ENCODE measurements at places on chromosomes 1 and 21.

GRCh38 chr1:78715181-78715661, 65.6 kb downstream of the IFI44 start:
- DNase-seq = no peak

- DNase-seq = no peak
Measured at GRCh38 chr1:40973912-40974311, 5.6 kb upstream of the CTPS1 start.

DNA sequence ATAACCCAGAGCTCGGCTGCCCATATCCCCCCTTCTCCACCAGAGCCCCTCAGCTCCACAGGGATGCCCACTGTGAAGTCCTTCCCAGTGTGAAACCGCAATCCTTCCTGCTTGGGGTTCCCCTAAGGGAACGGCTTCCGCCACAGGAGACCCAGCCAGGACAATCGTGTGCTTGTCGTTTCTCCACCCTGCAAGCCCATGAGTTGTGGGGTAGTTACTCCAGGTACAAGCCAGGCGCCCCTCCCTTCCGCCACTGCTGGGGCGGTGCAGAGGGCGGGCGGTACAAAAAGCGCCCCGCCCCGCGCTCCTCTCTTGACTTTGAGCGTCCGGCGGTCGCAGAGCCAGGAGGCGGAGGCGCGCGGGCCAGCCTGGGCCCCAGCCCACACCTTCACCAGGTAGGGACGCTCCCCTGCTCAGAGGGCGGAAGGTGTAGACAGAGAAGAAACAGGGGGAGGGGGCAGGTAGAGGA, at the start of gene TINAGL1:
TINAGL1 (plus strand) TSS at position 315 of the 469 bp plus-strand sequence. CDS start 634 bp downstream, outside the sequence.
- no peak for DNase-seq

DNA sequence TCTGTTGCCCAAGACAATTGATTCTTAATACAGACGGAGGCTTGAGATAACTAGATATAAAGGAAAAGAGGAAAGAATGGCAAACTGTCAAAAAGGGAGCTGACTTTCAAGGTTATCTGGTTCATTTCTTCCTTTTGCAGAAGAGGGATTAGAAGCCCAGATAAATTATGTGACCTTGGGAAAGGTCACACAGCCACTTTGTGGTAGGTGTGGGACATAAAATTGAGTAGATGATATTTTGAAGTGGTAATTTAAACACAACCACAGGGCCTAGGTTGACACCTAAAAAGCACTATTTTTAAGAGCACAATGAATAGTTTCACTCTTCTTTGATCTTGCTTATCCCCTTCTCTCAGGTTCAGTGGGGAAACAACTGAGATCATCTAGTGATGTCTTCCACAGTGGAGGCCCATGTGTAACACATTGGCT, 16.9 kb upstream of the KIAA0040 start:
- DNase-seq = no peak

- DNase-seq = no peak
Measured at GRCh38 chr1:6419397-6419803, 319 bp downstream of the HES2 start.

- DNase-seq = no peak
Measured at GRCh38 chr21:35509001-35509704, 460.1 kb upstream of the RUNX1 start.

- DNase-seq = no peak
Measured at GRCh38 chr1:37423810-37424209, 50.6 kb upstream of the ZC3H12A start.

DNA sequence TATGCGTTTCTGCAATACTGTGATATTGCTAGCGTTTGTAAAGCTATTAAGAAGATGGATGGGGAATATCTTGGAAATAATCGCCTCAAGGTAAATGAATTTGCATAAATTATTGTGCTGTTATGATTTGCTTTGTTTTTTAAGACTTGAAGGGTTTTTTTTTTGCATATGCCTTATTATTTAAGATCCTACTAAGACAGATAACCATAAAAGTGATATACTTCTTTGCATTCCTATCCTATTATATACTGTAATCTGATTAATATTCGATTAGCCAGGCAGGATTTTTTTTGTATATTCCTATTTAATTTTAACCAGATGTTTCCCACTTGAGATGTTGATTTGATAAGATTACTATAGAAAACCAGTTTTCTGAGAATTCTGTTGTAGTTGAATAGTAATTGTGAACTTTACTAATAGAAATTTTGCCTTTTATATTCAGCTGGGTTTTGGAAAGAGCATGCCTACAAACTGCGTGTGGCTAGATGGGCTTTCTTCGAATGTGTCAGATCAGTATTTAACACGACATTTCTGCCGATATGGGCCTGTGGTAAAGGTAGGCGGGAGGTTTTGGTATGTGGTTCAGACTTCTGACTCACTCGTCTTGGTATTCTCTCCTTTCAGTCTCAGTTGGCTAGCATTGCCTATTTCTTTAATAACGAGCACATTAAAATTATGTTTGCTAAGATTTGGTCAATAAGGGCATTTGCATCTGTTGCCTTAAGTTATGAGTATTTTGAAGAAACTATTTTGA, 56.8 kb downstream of the ZBTB17 start:
- DNase-seq = peak; percentile 41
